Neuronal stem cell (in vitro differentiated cells): ENCODE measurements at places on chromosomes 12 and 14.

DNA sequence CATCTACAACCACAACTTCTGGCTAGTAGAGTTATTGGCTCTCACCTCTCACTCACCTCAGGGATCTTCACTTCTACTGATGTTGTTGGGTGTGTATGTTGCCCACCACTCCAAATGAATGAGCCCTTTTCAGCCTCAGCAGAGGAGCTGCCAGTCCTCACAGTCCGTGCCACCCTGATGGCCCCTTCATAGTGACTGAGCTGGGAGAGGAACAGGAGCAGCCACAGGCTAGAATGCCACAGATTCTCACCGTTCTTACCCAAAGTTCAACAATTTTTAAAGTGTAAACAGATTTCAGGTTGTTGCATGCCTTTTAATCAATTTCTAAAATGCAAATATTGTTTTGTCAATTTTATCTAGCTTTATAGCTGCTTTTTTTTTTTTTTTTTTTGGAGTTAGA, 74.5 kb upstream of the DNM1L start:
- no peak for DNase-seq

- DNase-seq: peak; percentile 76
These were observed at the start of gene HOXC5 for GRCh38 chr12:54032627-54033100. Gene HOXC5 (plus strand): TSS chr12:54033050. CDS start chr12:54033123, 73 bp downstream.

GRCh38 chr14:70018713-70019211, 139.5 kb downstream of the SMOC1 start:
- DNase-seq: no peak

DNA sequence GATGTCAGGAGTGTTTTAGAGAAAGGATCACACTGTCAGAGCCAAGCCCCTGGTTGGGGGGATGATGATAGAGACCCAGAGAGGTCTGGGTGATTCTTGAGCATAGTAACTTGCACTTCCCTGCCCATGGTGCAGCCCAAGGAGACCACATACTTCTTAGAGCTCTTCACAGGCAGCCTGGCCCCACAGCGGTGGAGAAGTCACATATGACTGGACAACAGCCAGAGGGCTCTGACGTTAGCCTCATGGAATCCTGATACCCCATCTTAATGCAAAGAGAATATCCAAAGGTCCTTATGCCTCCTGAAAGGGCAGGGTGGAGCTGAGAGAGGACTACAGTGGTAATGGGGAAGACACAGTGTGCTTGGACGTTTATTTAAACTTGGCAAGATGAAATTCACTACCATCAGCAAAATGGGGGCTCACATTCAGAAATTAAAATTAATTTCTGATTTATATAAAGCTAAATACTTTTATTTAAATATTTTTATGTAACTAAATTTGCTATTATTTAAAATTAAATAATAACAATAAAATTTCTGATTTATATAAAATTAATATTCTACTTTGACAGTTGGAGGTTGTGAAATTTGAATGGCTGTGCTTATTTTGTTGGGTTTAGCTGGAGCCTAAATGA, 131.3 kb downstream of the KTN1 start:
- DNase-seq: no peak

DNA sequence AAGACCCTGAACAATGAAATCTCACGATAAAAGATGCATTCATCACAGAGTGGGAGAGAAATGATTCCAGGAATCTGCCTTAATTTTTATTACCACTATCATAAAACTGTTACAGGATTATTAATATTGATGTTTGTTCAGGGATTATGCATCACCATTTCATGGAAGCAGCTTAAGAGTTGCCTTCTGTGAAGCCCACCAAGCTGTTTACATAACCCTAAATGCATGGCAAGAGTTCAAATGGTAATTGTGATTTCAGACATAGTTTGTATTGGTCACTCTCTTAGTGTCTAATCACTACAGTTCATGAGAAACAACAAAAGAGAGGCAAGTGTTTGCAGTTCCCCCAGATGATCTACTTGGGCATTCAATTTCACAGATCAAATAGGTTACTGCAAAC, 527.7 kb downstream of the RPS29 start:
- DNase-seq: no peak

- DNase-seq: no peak
These were observed 159.0 kb upstream of the PZP start for GRCh38 chr12:9367201-9367600.

DNA sequence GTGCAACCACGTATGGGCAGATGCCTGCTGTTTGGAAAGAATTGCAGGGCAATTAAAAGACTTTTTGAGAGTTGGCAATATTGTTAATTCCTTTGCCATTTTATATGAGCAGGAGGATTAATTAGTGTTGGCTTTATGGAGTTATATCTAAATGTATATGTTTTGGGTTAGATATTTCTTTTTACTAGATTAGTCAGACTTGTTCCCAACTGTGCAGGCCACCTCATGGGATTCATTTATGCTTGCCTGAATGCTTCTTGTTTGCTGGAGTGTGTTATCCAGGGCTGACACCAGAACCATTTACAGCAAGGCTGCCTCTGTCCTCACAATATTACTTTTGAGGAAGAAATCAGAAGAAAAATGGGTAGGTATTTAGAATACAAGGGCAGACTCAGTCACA, 192.5 kb downstream of the KTN1 start:
- DNase-seq: no peak

DNA sequence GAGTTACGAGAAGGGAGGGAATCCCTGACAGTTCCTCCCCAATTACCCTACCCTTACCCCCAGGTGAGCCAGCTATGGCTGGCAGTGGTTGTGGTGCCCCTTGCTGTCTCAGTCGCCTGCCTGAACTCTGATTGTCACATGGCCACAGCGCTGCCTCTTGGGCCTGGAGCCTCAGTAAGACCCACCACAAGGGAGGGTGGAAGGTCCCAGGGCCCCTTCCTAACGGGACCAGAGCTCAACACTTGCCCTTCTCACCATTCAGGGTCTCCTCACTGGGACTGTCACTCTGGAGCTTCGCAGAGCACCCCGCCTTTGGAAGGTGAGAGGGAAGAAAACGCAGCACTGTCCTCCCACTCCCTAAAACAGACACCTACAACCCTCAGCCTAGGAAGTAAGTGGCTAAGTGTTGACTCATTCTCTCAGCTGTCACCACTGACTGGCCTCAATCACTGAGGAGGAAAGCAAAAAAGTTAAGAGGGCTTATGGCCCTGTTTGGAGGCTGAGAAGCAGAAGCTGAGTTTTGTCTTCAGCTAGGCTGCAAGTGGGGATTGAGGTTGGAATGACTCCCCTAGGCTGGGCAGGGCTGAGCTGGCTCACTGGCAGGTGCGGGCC, 1.0 kb downstream of the TMEM253 start:
- no peak for DNase-seq

DNA sequence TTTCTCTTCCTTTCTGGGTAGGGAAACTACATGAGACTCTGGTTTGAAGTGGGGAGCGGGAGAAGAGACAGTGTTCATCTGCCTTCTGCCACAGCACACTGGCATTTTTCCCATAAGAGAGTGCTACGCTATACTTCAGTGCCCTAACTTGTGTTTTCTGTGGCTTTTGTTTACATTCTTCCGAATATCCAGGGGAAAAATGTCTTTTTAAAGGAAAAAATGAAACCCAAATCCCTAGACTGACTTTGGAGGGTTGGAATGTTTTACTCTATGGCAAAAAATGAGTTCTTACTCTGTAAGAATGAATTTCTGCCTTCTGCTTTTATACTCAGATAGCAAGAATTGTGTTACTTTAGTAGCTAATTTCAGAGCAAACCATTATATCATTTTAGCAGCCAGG, 88.1 kb upstream of the TMEM263 start:
- DNase-seq: no peak

- no peak for DNase-seq
These were observed 341.3 kb downstream of the EGLN3 start for GRCh38 chr14:33609582-33609981.

GRCh38 chr12:13179211-13180074, 17.1 kb upstream of the EMP1 start:
- DNase-seq: no peak

- no peak for DNase-seq
These were observed 10.5 kb downstream of the TMEM106C start for GRCh38 chr12:47973870-47974269.

- DNase-seq: no peak
These were observed 49.1 kb downstream of the FBXO33 start for GRCh38 chr14:39383026-39383660.

DNA sequence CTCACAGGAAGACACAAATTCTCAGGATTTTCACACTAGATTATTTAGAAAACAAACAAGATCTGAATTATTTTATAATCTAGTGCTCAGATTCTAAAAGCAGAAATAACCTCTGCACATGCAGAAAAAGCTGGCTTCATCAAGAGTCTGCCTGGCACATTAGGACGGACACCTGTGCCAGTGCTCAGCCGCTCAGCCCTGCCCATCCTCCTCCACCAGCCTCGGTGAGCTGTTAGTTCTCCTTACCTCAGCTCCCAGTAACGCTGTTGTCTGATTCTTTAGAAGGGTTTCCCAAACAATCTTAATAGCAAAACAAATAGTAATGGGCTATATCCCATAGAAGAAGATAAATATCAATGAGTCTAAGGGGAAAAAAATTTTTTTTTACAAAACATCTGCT, 27.7 kb downstream of the DUSP16 start:
- no peak for DNase-seq

DNA sequence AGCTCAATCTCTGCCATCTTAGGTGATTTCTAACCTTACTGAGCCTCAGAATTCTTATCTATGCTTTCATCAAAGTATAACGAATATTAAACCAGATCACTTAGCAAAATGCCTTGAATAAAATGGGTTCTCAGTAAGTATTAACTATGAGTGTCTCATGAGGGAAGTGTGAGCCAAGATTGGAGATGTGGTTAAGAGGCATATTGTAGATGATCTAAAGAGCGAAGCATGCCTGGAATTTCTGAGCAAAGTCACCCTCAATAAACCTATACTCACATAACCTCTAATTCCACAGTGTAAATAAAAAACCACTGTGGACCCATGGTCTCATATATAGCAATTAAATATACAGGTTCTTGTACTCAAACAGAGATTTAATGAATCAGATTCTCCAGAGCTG, 193.1 kb upstream of the FSCB start:
- DNase-seq: no peak

- no peak for DNase-seq
These were observed 48.9 kb downstream of the SINHCAF start for GRCh38 chr12:31277081-31277480.

- no peak for DNase-seq
These were observed 33.6 kb downstream of the CTSG start for GRCh38 chr14:24542346-24542936.

- no peak for DNase-seq
These were observed 365.6 kb downstream of the DPF3 start for GRCh38 chr14:72528059-72528862.

GRCh38 chr12:113060336-113060960, 3.9 kb downstream of the DTX1 start:
- no peak for DNase-seq

DNA sequence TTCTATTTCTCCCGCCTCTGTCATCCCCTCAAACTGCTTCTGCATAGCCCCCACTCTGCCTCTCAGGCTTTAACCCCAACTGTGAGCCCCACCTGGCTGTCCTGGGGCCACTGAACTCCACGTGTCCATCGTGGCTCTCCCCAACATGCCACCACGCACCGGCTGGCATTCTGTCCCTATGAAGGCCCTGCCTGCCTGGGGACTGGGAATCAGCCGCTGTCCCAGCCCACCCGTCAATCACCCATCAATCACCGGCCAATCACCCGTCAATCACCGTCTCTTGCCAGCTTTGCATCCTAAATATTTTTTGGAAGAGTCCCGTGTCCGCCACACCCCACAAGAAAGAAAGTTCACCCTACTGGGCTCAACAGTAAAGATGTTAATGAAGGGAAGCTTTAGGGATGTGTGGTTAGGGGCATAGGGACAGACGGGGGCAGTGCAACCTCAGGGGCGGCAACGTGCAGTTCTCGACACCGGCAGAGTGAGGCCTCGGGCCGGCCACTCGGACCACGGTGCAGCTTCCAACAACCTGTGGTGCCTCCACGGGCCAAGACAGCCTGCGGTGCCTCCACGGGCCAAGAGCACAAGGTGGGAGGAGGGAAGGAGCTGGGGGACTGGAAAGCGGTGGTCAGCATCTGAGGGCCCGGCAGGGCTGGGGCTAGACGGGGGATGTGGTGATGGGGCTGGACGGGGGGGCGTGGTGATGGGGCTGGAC, 85.6 kb downstream of the GALNT9 start:
- no peak for DNase-seq

DNA sequence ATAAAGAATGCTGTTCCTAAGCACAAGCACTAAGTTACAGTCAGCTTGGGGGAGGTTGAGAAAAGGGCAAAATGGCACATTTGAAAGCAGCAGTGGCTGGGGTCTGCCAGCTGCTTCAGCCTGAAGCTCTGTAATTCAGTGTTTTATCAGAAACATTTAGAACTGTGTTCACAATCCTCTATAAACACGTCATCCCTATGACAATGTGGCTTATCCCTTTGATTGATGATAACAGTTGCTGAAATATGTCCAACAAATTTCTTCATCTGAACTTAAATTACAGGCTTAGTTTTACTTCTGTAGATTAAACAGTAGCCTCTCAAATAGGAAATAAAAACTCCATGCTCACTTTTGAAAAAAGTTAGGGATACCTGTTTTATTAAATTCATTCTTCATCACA, 108.8 kb downstream of the VEZT start:
- no peak for DNase-seq

DNA sequence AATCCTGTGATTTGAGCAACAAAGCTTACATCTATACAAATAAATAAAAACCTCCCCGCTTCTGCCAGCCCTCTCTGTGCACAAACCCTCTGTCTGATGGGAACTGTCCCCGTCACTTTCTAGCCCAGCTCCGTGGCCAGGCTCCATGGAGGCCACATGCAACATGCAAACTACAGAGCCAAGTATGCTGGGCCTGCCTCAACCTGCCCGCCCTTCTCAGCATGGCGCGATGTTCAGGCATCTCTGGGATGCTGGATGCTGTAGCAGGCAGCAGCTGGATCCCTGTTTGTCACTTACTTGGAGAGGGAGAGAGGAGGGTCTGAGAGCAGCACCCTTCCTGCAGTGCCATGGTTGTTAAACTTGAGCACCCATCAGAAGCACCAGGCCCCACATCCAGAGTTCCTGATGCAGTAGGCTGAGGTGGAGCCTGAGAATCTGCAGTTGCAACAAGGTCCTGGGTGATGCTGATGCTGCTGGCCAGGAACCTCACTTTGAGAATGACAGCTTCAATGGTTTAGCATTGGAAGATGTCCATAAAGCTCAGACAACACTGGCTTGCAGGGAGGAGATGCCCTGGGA, 32.4 kb downstream of the CLMN start:
- no peak for DNase-seq

DNA sequence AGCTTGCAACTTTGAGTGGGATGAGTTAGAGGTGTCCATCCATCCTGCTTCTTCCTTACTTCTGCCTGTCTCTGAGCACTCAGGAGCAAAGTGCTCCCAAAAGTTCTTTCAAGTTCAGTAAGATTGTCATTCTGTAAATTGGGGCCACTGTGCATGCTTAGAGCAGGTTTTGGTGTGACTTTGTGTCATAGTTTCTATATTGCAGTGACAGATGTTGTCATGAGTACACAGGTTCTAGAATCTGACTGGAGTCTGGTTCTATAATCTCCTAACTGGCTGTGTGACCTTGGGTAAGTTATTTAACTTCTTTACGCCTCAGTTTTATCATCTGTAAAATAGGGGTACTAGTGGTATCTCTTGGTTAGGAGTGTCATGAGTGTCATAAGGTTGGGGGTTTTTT, 202.7 kb upstream of the BCL2L14 start:
- DNase-seq: no peak
